ENCODE measurements at places on chromosomes 1 and 21.

DNA sequence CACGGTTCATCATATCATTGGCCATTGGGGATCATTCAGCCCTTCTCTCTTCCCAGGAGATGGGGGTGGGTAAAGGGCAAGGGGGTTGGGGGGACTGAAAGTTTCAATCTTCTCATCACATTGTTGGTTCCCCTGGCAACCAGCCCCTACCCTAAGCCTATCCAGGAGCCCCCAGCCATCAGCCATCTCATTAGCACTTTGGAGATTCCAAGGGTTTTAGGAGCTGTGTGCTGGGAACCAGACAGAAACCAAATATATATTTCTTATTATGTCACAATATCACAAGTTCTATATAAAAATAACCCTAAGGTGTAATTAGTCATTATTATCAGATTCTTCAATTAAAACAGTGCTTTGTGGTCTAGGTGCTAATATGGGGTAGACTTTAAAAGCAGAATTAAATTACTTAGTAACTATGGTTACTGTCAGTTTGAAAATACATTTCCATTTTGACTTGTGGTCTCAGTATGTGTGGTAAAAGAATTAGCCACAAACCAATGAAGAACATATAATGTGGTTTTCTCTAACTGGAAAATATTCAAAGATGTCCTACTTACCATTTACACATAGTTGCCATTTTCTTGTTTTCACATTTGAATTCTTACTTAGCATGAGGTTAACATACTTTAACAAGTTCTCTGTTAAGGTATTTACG, 28.1 kb downstream of the IL23R start:
- peak; percentile 49 for DNase-seq

DNA sequence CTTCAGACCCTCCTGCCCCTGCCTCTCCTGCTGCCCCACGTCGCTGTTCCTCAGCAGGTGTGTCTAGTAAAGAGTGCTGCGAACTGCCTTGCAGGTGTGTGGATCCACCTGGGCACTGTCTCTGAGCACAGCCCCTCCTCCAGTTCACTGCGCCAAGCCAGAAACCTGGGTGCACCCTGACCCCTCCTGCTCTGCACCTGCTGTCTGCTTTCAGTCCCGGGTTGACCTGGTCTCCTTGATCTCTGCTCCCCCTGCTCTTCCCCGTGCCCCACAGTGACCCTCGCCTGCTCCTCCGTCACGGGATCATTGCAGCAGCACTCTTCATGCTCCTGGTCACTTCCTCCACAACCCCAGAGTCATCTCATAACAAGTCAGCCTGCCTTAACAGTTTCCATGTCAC, 6.5 kb downstream of the A3GALT2 start:
- DNase-seq = no peak

DNA sequence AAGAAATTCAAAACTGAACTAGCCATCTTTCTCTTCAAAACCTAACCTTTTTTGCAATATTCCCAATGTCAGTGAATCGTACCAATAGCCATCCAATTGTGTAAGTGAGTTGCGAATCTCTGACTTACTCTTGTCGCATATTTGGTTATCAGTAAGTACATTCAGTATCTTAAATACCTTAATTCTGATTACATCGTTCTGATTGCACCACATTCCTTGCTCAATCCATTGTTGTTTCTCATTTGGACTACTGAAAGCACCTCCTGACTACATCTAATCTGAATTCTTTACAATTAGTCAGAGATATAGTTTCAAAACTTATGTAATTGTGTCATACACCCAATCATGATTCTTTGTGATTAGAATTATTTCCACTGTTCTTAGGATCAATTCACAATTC, 16.8 kb upstream of the BRINP3 start:
- no peak for DNase-seq

DNA sequence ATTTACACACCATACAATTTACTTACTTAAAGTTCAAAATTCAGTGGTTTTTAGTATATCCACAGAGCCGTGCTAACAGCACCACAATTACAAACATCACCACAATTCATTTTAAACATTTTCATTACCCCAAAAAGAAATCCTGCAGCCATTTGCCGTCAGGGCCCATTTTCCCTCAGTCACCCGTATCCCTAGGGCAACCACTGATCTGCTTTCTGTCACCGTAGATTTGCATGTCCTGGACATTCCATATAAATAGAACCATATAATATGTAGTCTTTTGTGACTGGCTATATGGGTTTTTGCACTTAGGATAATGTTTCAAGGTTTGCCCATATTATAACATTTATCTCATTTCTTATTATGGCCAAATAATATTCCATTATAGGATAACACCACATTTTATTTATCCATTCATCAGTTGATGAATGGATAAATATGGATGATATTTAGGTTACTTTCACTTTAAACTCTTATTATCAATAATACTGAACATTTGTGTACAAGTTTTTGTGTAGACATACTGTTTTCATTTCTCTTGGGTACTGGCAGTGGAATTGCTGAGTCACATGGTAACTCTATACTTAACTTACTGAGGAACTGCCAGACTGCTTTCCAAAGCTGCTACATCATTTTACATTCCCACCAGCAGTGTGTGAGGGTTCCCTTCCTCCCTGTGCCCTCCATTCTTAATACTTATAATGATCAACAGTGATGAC, 68.9 kb downstream of the ST3GAL3 start:
- DNase-seq = no peak

GRCh38 chr1:171472183-171472647, 13.1 kb upstream of the PRRC2C start:
- DNase-seq = no peak

- DNase-seq = no peak
These were observed 44.0 kb downstream of the RNF187 start for GRCh38 chr1:228530951-228531731.

DNA sequence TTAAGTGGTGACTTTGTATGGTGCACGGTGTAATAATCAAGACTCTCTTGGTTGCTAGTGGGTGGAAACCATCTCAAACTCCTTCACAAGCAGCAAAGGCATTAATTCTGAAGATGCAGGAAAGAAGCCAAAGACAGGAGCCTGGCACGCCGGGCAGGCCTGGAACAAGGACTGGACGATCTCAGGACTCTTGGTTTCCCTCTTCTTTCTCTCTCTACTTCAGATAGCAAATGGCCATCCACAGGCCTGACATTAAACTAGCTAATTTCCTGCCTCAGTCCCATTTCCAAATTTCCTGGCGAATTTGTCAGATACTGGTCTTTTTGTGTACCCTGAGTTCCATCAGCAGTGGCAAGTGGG, 28.2 kb downstream of the STYXL2 start:
- DNase-seq = no peak

DNA sequence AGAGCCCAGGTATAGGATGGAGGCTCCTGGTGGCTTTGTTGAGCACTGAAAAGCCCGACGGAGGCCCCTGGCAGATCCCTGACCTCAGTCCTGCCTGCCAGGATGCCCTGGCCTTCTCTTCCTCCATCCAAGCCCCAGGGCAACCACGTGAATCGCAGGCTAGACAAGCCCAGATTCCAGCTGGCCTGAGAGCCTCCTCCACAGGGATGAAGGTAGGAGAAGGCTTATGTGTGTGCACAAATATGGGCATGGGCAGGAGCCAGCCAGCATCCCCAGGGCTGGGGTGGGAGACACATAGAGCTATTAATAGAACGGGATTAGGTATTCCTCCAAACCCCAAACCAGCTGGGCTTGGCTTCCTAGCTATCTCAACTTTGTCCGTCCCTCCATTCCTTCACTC, 4.0 kb upstream of the EXTL1 start:
- DNase-seq = no peak

DNA sequence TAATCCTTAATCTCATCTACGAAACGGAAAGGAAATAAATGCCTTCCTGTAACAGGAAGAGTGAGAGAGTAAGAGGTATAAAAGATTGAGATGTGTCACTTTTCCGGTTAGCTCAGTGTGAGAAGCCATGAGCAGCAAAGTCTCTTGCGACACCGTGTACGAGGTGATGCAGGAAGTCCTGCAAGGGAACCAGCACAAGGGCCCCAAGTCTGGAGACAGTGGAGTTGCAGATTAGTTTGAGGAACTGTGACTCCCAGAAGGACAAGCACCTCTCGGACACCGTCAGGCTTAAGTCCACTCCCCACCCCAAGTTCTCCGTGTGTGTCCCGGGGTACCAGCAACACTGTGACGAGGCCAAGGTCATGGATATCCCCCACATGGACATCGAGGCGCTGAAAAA, 592.3 kb upstream of the ADGRL2 start:
- no peak for DNase-seq

DNA sequence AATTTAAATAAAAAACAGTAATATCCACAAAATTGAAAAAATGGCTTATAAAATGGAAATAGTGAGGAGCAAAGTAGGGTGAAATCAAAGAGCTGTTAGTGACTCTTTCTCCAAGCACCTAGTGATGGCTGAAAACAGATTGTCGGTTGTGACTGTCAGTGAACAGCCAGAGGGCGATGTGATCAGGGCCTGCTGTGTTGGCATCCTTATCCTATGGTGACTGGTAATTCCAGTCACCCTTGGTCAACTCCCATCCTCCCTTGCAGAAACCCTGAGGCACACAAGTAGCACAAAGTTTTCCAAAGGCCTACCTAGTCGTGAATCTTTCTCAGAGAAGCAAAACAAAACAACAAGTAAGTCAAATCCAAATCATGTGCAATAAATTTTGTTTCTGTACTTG, 599.8 kb upstream of the CXADR start:
- DNase-seq = peak; percentile 46

GRCh38 chr1:179545321-179545720, 30.4 kb downstream of the NPHS2 start:
- no peak for DNase-seq

DNA sequence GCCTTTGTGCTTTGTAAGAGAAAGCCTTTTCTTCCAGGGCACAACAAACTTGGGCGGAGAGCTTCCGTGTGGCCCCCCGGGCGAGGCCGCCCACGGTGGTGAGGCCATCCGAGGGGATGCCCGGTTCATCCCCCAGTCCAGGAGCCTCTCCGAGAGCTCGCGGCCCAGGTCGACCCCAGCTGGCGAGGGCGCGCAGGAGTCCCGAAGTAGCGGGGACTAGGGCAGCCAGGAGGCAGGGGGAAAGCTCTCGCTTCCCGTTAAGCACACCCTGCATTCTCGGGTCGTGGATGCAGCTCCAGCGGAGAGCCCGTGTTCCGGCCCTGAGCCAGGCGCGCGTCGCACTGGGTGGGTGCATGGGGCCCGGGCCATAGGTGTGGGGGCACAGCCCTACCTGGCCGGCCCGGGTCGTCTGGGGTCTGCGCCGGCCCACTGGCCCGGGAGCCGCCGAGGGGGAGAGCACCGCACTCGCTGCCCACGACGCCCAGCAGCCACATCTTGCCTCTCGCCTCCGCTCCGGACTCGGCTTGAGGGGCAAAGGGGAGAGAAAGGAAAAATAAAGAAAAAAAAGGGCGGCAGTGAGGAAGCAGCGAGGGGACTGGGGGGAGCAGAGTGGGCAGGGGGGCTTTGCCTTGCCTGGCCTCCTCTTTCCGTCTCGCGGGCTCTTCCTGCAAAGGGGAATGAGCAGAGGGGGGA, 1.8 kb downstream of the RNF220 start:
- DNase-seq = peak; percentile 68

DNA sequence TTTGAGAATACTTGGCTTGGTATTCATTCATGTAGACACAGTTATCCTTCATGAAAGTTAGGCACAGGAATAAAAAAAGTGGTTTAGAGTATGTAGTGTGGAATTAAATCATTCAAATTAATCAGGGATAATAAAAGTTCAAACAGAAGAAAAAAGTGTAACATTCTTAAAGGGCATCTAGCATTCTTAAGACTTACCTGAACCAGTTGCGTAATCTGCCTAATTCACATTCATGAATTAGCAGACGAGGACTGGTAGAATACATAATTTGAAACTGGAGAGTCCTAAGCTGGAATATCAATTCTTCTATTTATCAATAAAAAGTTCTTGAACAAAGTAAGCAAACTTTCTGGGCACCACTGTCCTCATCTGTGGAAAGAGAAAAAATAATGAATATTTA, 157.0 kb upstream of the DEPDC1 start:
- DNase-seq = no peak

- DNase-seq = no peak
These were observed 26.2 kb downstream of the CAPN8 start for GRCh38 chr1:223639331-223639749.

GRCh38 chr1:89725011-89725370, 92.1 kb downstream of the LRRC8C start:
- DNase-seq = no peak

DNA sequence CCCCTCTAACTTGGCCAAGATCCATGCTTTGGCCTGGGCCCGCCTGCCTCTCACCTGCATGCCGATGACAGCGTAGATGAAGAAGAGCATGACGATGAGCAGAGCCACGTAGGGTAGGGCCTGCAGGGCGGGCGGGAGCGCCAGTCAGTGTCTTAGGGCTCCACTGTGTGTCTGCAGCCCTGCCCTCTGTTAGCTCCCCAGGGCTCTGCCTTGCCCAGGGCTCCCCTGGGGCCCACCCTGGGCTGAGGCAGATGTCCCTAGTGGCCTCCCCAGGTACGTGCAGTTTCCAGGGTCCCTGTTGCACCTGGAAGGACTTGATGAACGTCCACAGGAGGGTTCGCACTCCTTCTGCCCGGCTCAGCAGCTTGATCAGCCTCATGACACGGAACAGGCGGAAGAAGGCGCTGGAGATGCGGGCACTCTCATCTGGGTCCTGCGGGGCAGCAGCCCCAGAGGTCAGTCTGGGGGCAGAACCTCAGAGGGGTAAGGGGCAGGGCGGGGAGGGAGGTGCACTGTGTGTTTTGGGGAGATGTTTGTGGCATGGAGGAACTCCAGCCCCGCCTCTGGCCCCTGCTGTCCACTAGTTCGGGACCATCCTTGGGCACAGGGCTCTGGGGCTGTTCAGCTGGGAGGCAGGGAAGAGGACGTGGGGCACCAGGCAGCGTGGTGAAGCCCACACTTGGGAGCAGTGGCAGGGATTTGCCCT, 29.8 kb upstream of the KIF21B start:
- DNase-seq = no peak

- DNase-seq = peak; percentile 79
These were observed 70.3 kb upstream of the ACTL8 start for GRCh38 chr1:17684810-17685209.

GRCh38 chr1:68585351-68585750, 88.5 kb upstream of the DEPDC1 start:
- no peak for DNase-seq

DNA sequence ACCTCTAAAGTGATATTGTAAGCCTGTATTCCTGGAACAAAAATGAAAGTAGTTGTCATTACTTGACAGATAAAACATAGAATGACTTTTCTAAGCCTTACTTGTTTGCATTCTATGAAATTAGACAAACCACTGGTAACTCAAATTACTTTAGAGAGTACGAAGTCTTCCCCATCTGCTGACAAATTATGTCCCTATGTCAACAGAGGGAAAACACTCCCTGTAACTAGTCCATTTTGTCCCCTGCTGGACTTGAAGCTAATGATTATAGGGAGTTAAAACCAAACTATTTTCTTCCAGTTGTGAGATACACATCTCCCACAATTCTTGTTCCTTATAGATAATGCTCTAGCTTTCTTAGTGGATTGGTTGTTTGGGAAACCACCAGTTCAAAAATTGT, 39.6 kb downstream of the GREM2 start:
- DNase-seq = no peak

GRCh38 chr1:57632401-57632800, 208.5 kb upstream of the DAB1 start:
- DNase-seq = no peak

All from ecto neural progenitor cell (in vitro differentiated cells).